NCI-H226 (cell line): ENCODE measurements at places on chromosomes 7 and 10.

DNA sequence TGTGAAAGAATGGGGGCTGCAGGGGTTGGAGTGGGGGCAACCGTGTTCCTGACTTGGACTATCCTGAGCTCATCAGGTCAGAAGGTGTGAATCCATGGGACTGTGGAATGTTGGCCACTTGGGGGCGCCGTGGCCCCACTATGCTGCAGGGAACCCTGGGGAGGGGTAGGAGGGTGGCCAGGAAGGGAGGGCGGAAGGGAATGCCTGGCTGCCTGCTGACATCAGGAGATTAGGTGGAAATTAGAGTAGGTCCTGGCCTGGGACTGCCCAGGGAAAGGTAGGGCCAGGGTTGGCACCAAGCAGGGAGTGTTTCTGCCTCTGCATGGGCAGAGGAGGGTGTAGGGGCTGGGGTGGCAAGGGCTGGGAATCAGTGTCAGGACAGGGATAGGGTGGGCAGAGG lies 65.8 kb upstream of the PRSS58 start:
- no peak for DNase-seq

GRCh38 chr7:131011432-131011742 lies 277.4 kb upstream of the KLF14 start:
- no peak for DNase-seq

- peak; percentile 39 for DNase-seq
These were observed 42.3 kb downstream of the NOC3L start for GRCh38 chr10:94320285-94320914.

DNA sequence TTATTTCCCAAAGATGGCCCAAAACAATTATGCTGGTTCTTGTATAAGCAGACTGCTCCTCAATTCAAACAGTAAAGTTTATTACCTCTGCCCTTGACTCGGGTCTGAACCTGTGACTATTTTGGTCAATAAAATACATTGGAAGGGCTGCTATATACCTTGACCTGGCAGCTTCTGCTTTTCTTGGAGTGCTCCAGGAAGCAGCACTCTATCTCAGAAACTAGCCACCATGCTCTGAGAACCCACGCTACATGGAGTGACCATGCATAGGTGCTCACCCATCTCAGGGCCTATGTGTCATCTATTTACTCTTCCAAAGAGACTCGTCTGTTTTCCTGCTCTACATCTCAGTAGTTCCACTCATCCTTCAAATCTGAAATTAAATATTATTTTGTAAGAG lies 299.9 kb downstream of the AHR start:
- DNase-seq = no peak

DNA sequence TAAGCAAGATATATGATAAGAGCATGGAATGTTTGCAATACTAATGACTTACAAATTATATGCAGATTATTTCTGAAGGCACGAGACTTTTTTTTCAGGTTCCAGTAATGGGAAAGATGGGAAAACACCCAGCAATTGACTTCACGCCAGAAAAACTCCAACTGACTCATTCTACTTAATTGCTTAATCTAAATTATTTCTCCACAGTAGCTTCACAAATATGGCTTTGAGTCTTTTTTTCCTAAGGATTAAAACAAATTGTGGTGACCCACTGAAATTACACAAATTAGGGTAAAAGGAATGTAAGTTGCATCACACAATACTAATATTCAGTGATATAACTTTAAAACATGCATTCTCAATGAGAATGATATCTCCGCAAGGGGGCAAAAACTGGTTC lies 138.7 kb downstream of the GNAI1 start:
- DNase-seq = no peak

DNA sequence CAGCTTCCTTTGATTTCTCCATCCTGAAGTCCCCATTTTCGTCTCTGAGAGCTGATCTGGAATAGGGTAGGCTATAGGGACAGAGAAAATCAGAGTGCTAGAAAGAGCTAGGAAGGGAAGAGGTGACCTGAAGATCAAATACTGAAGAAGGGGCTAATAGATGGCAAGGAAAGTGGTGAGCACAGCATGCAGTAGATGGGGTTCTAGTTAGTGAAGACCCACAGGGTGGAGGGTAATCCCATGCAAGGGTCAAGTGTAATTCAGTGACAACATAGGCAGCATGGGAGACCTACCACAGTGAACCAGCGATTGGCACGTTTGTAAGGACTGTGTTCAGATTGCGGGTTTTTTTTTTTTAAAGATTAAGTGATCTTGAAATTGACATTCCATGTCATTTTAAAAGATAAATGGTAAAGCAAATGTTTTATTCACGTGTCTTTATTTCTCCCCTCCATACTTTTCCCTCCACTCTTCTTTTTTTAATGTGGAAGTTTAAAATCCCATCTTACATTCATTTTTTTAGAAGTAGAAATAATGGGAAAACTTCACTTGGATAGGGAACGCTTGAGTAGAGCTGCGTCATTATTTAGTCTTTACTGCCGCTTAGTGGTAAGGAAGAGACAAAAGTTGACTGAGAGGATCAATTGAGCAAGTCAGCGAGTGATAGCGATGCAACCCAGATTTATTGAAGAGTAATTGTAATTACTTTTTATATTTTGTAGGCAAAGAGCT lies 21.0 kb upstream of the ABI1 start:
- DNase-seq = peak; percentile 16

GRCh38 chr7:137871170-137871915 lies 24.6 kb upstream of the DGKI start:
- DNase-seq = no peak
